Trophoblast cell (in vitro differentiated cells and primary cell): ENCODE measurements at places on chromosomes 3 and 15.
A peak's percentile ranks its signal among the peaks of the same experiment; 100 is the strongest.

GRCh38 chr3:14358426-14359211, 43.8 kb upstream of the SLC6A6 start:
- H3K36me3 ChIP-seq, result no peaks in the 10 kb centered on the region
- H3K4me1 ChIP-seq, result peaks cover 4% of the 10 kb centered on the region
- no peak overlapping the region for H3K27ac ChIP-seq
- H3K27me3 ChIP-seq, result no peaks in the 10 kb centered on the region
- no peak overlapping the region for H3K4me3 ChIP-seq

- peaks cover 8% of the 10 kb centered on the region for H3K36me3 ChIP-seq
- H3K4me1 ChIP-seq, result no peaks in the 10 kb centered on the region
- H3K4me3 ChIP-seq, result no peak overlapping the region
- no peaks in the 10 kb centered on the region for H3K27me3 ChIP-seq
- no peak for DNase-seq
Observed at GRCh38 chr3:179745079-179745478, 92.2 kb downstream of the USP13 start.

GRCh38 chr3:150135287-150135721, 164.6 kb upstream of the PFN2 start:
- H3K27ac ChIP-seq, result no peak overlapping the region
- H3K36me3 ChIP-seq, result no peaks in the 10 kb centered on the region
- no peaks in the 10 kb centered on the region for H3K4me1 ChIP-seq
- no peak for DNase-seq
- H3K4me3 ChIP-seq, result no peak overlapping the region
- no peaks in the 10 kb centered on the region for H3K27me3 ChIP-seq

DNA sequence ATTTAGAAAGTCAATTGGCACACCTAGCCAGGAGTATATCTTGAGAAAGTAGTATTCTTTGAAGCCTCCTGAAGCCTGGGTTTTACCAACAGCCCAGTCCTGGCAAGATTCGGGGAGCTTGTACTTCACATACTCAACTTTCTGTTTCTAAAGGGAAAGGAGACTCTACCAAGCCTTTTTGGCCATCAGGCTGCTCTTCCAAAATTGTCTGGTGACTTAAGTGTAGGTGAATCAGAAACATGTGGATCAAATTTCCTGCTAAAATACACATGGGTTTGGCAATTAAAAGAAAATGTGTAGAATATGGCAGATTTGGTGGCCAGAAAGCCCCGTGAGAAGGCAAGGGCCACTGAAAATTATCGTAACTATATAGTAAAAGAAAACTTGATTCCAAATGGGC, 15.9 kb upstream of the GREM1 start:
- no peak overlapping the region for H3K27ac ChIP-seq
- H3K27me3 ChIP-seq, result no peaks in the 10 kb centered on the region
- H3K36me3 ChIP-seq, result no peaks in the 10 kb centered on the region
- H3K4me3 ChIP-seq, result no peak overlapping the region
- peaks cover 2% of the 10 kb centered on the region for H3K4me1 ChIP-seq
- DNase-seq, result no peak

- H3K4me1 ChIP-seq, result peaks cover 2% of the 10 kb centered on the region
- no peak for DNase-seq
- no peak overlapping the region for H3K4me3 ChIP-seq
- no peaks in the 10 kb centered on the region for H3K27me3 ChIP-seq
Observed at GRCh38 chr15:62052713-62053112, 7.5 kb downstream of the VPS13C start.

- no peaks in the 10 kb centered on the region for H3K4me1 ChIP-seq
- H3K4me3 ChIP-seq, result no peak overlapping the region
- H3K27ac ChIP-seq, result no peak overlapping the region
- H3K36me3 ChIP-seq, result peaks cover 19% of the 10 kb centered on the region
- DNase-seq, result no peak
Observed at GRCh38 chr3:52546111-52546901, 9.9 kb downstream of the UQCC5 start.

GRCh38 chr15:46577767-46578166, 942.9 kb downstream of the SQOR start:
- H3K27me3 ChIP-seq, result no peaks in the 10 kb centered on the region
- no peak overlapping the region for H3K27ac ChIP-seq
- H3K36me3 ChIP-seq, result no peaks in the 10 kb centered on the region
- peaks cover 3% of the 10 kb centered on the region for H3K4me1 ChIP-seq
- H3K4me3 ChIP-seq, result no peak overlapping the region
- DNase-seq, result no peak

- peak within 1 kb of the TSS; percentile 73 for H3K4me3 ChIP-seq
- peak; percentile 14 for DNase-seq
- H3K27me3 ChIP-seq, result no peaks in the 10 kb centered on the region
- peaks cover 15% of the 10 kb centered on the region for H3K4me1 ChIP-seq
- H3K36me3 ChIP-seq, result no peaks in the 10 kb centered on the region
- H3K27ac ChIP-seq, result peak within 1 kb of the TSS; percentile 86
Observed at GRCh38 chr3:25427942-25428788, at the start of gene RARB. Gene RARB (plus strand): TSS chr3:25428263. CDS start chr3:25428732, 469 bp downstream.
